ENCODE measurements at places on chromosomes 12 and 14. TPM values are rescaled to one million over a fixed set of nuclear protein-coding genes. Genes with fewer than 3 reads are reported as not detected.
A peak's percentile ranks its signal among the peaks of the same experiment; 100 is the strongest.

- DNase-seq = peak; percentile 59
Observed at GRCh38 chr14:67987606-67988005, 168.0 kb downstream of the RAD51B start.

- no peak for DNase-seq
Observed at GRCh38 chr14:22892488-22892887, 9.5 kb downstream of the REM2 start.

- DNase-seq = no peak
Observed at GRCh38 chr14:22084393-22085281, 411.0 kb upstream of the OR4E1 start.

GRCh38 chr12:49869816-49870500 is 27.1 kb upstream of the BCDIN3D start:
- no peak for DNase-seq

DNA sequence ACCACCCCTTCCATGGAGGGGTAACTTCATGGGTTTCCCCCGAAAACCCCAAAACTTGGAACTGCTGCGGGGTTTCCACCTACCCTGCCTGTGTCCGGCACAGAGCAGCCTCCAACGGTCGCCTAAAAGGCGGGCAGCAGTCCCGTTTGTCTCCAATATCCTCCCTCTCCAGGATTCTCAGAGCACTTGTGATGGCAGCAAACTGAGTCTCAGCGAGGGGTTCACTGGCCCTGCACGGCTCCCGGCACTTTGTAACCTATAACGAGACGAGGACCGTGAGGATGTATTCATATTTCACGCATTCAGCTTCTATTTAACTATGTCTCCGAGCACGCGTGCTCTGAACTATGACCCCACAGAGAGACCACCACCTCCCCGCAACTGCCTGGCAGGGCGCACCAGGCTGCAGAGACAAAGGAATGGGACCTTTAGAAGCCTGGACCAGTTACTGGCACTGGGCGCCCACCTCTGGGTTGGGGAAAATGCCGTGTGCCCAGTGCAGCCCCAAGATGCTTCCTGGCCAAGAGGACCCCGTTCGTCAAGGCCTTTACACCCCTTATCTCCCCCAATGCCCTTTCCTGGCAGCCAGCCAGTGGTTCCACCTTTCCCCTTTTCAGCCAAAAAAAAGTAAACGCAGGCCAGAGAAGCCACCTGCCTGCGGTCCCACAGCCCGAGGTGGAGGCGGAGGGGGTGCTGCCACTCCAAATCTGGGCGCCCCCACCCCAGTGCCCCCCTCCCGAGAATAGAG is 173.1 kb upstream of the RTL1 start:
- no peak for DNase-seq

- no peak for DNase-seq
Observed at GRCh38 chr12:47901063-47901717, 3.6 kb downstream of the VDR start.

DNA sequence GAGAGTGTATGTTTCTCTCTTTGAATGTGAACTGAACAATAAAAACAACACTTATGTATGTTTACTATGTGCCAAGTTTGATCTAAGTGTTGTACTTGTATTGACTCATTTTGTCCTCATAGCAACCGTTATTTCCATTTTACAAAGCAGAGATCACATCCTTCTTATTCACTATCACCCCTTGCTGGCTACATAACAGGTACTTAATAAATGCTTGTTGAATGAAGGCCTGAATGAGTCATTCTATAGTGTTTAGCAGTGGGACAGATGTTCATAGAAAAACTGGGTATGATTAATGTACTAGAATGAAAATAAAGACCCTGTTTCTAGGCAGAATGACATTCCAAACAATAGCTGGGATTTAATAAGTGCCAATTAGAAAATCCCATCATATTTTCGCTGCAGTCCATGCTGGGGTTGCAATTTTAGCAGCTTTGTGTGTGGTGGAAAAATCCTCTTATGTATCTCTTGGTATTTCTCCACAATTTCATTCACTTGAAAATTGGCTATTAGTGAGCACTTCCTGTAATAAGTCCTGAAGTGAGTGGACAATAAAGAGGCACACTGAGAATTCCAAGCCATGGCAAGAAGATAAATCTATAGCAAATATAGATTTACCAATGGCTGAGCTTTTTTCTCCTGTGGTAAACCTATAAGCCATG is 86.0 kb downstream of the FAR2 start:
- DNase-seq = no peak

- no peak for DNase-seq
Observed at GRCh38 chr12:11622876-11623281, 26.6 kb upstream of the ETV6 start.

GRCh38 chr14:81533212-81533535 is 479 bp downstream of the SEL1L start:
- DNase-seq = no peak

DNA sequence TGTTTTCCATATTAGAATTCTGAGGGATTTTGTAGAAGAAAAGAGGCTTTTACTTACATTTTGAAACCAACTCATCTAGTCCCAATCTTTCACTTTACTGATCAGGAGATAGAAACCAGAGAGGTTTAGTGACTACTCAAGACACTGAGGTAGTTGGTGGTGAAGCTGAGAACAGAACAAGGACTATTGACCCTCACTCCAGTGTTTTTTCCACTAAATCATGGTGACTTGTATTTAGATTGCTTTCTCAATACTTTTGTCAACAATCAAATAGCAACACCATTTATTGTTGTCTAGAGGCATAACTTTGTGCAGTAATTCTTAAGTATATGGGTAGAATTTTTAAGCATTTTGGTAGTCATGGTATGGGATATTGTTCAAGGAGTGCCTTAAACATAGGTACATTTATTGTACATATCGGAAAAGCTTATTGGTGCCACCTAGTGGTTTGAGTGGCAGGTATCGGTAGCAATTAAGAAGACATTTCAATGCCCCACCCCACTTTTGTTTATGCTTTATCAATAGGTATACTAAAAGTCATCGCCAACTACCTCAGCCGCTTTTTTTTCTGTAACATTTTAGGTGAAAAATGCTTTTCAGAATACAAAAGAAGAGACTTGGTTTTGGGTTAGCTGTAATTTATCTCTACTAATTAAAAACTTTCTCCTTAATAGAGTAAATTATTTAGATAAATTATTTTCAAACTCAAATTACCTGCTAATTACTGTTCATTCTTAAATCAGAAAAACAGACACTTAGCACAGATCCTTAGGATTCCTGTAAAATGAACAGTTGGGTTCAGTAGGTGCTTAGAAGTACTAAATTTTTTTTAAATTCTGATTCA is 47.3 kb upstream of the PAWR start:
- no peak for DNase-seq

DNA sequence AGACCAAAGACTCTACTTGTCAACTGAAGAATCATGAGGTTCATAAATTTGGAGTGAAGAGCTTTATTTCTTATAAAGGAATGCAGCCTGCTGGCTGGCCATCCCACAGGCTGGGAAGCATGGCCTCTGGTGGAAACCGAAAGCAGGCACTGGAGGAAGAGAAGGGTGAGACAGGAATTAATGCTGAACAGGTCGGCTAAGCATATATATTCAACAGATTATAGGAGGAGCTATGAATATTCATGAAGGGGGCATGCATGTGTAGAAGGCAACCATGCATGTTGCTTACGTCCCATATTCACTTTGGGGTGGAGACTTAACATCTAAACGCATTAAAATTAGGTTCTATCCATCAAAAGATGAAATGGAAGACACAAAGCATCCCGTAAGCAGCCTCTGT is 20.6 kb upstream of the RGS6 start:
- no peak for DNase-seq

GRCh38 chr14:103630364-103631108 is 1.5 kb downstream of the KLC1 start:
- DNase-seq = no peak

GRCh38 chr14:100823413-100824080 is 2.4 kb upstream of the MEG3 start:
- DNase-seq = no peak

GRCh38 chr12:119729871-119730270 is 61.9 kb downstream of the PRKAB1 start:
- DNase-seq = no peak

- no peak for DNase-seq
Observed at GRCh38 chr14:100554082-100554677, 33.0 kb downstream of the BEGAIN start.

DNA sequence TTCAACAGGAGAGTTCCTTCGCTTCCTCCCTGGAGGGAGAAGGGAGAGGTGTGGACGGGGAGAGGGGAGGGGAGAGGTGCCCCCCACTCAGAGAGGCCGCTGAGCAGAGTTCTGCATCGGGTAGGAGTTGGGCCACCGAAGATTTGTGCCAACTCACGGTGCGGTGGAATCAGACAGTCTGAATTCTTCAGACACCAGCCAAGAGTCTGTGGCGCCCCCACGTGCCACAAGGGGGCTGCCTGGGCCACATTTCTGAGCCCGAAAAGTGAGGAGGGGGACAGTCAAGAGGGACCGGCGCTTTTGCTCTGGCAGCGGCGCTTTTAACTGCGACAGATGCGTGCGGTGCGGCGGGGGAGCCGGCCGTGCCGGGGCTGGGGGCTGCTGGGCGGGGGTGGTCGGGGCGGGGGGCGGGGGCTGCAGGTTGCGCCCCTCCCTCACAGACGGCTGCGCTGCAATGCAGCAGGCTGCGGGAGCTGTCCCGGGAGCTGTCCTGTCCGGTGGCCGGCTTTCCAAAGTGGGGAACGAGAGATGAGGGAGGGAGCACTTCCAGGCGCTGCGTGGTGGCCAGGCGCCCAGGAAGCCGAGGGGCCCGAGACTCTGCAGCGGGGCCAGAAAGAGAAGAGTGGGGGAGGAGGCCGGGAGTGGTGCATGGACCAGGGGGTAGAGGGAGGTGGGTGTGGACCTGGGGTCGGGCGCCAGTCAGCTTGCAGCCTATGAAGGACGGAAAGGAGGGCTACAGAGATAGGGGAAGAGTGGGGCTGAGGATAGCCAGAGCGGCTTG is 975 bp upstream of the RTL1 start:
- no peak for DNase-seq

GRCh38 chr12:89960011-89960507 is 251.4 kb upstream of the ATP2B1 start:
- no peak for DNase-seq

- DNase-seq = no peak
Observed at GRCh38 chr12:94538318-94538717, 78.7 kb upstream of the CEP83 start.

- DNase-seq = no peak
Observed at GRCh38 chr12:108724054-108724889, 7.0 kb downstream of the CORO1C start.

- no peak for DNase-seq
Observed at GRCh38 chr12:39239490-39240486, 203.1 kb downstream of the KIF21A start.

- no peak for DNase-seq
Observed at GRCh38 chr14:76541594-76542219, 165.8 kb downstream of the ESRRB start.

DNA sequence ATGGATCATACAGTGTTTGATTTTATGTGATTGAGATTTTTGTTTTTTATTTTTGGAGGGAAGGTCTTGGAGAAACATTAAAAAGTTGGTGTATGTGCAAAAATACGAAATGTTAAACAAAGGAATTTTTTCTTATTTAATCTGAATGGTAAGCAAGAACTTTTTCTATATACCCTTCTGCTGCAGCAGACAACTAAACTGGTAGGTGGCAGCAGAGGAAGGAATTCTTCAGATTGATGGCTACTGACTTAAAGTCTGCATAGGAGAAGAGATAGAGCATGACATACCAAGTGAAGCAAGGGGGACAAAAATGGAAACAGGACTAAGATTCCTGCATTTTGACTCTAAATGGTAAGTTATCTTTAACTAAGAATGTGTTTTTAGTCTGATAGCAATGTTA is 42.0 kb upstream of the A2ML1 start:
- no peak for DNase-seq

GRCh38 chr12:76669981-76670380 is 93.9 kb upstream of the ZDHHC17 start:
- DNase-seq = no peak

- no peak for DNase-seq
Observed at GRCh38 chr14:76727384-76727783, 33.9 kb upstream of the VASH1 start.

DNA sequence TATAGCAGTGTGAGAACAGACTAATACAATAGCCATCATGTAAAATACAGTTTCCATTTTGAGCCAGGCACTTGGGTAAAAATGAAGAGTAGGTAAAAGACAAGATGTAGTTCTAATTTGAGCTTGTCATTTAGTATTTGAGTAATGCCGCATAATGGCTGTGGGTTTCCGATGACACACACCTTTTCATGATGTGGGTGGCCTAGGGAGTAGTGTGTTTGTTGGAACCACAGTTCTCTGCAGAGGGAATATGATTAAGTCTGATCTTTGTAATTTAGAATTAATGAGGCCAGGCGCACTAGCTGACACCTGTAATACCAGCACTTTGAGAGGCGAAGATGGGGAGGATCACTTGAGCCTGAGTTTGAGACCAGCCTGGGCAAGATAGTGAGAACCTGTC is 61.8 kb downstream of the RCOR1 start:
- no peak for DNase-seq

The NPFF gene
- not detected for polyA plus RNA-seq

The LALBA gene
- polyA plus RNA-seq = not detected

The PRH2 gene
- polyA plus RNA-seq = 0.18 TPM
